AG09319 (cell line): ENCODE measurements at places on chromosomes 4 and X.
A peak's percentile ranks its signal among the peaks of the same experiment; 100 is the strongest.

DNA sequence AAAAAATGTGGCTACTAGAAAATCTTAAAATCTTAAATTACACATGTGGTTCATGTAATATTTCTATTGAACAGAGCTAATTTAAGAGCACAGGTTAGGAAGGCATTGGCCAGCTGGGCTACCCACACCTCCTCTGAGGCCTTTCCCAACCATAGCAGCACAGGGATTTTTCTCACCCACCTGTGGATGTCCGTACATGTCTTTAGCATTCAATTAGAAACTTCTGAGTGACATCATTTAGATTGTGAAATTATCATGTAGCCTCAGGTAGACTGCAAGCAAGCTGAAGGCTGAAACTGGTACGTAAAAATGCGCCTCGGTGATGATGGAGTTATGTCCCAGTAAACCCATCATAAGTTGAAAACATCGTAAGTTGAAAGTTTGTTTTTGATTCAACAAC is 31.2 kb downstream of the SCARB2 start:
- no peak for DNase-seq

- DNase-seq, result no peak
Observed at GRCh38 chrX:54794795-54795194, 3.3 kb downstream of the ITIH6 start.

GRCh38 chrX:69128588-69128987 is 36.7 kb downstream of the PJA1 start:
- DNase-seq, result no peak

DNA sequence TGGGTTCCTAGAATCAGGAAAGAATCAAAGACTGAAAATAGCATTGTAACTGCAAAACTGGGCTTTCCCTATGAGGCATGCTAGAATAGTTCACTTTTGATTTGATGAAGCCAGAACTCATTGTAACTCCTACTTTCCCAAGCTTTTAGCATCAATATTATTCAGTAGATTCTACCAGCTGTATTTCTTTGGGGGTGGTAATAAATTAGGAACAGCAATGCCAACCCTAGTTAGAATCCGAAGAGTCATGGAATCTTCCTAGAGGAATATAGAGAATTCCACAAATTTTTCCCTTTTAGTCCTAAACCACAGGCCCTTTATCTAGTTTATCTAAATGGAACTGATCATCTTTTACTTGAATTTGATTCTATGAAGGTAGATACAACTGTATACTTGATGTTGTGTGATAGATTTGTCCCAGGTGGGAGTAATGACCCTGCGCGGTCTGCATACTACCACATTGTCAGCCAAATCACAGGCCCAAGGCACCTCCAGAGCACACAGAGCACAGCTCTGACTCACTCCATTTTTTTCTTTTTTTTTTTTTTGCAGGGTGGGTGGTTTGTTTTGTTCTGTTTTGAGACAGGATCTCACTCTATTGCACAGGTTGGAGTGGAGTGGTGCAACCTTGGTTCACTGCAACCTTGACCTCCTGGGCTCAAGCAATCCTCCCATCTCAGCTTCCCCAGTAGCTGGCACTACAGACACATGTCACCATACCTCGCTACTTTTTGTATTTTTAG is 66.6 kb downstream of the EDNRA start:
- DNase-seq, result no peak

- no peak for DNase-seq
Observed at GRCh38 chr4:20253735-20254409, 2.2 kb downstream of the SLIT2 start.

GRCh38 chr4:155566354-155566753 is 100.3 kb upstream of the GUCY1A1 start:
- DNase-seq, result peak; percentile 57

GRCh38 chr4:90745176-90745575 is 618.0 kb downstream of the CCSER1 start:
- DNase-seq, result no peak

DNA sequence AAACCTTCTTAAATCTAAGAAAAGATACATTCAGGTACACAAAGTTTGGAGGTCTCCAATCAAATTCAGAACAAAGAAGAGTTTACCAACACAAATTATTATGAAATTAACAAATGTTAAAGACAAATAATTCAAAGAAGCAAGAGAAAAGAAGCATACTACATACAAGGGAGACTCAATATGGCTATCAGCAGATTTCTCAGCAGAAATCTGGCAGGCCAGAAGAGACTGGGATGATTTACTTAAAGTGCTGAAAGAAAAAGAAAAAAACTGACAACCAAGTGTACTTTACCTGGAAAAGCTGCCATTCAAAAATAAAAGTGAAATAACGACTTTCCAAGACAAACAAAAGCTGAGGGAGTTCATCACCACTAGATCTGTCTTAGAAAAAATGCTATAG is 64.4 kb upstream of the HTR2C start:
- DNase-seq, result no peak

- no peak for DNase-seq
Observed at GRCh38 chr4:75710246-75710645, 14.1 kb upstream of the USO1 start.

DNA sequence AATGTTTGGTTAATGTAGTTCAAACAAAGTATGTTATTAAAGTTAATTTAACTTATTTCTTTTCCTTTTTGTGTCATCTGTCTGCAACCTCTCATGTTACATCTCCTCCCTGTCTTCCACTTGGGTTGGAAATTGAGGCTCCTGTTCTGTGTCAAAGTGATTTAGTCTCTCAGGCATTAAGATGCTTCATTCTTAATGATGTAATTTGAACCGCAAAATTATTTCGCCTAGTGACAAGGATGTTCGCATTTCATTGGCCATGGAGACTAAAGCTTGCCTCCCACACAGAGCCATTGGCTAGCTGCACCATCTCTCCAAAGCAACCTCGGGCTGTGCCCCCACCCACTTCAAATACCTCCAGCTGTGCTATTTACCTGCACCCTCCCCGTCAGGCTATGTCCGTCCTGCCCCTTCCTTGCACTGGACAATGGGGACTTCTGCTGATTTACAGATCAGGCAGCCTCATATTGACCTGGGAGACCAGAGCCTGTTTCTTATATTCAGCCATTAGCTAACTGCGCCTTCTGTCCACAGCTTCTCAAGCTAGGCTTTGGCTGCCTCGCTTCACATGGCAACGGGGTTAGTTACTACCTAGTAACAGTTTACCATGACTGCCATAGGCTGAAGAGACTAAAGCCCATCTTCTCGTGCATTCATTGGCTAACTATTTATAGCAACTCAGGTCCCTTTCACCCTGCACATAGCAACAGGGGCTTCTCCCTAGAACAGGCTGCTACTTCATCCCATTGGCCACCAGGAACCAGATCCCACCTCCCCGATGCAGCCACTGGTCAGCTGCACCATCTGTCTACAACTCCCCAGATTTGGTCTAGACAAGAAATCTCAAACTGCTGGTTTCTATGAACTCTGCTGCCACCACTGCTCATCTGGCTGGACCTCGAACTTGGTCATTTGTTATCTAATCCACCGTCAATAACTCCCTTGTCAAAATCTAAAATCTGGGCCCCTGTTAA is 8.6 kb upstream of the ZNF157 start:
- peak; percentile 83 for DNase-seq

DNA sequence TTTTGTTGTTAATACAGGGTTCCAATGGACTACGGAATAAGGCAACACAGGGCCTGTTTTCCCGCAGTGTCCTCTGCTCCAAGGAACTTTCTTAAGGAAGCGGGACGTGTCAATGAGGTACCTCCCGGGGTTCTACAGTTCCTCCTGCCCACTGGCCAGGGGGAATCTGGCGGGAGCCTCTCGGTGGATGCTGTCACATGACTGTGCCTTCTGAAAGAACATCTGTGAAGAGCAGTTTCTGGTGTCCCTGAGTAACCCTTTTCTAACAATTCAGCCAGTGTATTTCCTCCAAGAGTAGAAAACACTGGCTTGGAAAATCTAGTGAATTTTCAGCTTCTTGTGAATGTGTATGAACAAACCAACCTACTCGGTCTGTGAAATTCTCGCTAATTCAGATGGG is 32.7 kb downstream of the MFAP3L start:
- DNase-seq, result no peak

- DNase-seq, result no peak
Observed at GRCh38 chr4:99863-100262, 24.4 kb upstream of the ZNF718 start.

GRCh38 chr4:55469979-55470378 is 74.2 kb downstream of the TMEM165 start:
- DNase-seq, result no peak

- DNase-seq, result no peak
Observed at GRCh38 chrX:47843363-47843762, 6.7 kb downstream of the ZNF81 start.

GRCh38 chrX:98501426-98501825 is 1617.7 kb downstream of the RPA4 start:
- no peak for DNase-seq
